Esophagus squamous epithelium (tissue), 5 donors: ENCODE measurements at places on chromosomes 2 and 18.

DNA sequence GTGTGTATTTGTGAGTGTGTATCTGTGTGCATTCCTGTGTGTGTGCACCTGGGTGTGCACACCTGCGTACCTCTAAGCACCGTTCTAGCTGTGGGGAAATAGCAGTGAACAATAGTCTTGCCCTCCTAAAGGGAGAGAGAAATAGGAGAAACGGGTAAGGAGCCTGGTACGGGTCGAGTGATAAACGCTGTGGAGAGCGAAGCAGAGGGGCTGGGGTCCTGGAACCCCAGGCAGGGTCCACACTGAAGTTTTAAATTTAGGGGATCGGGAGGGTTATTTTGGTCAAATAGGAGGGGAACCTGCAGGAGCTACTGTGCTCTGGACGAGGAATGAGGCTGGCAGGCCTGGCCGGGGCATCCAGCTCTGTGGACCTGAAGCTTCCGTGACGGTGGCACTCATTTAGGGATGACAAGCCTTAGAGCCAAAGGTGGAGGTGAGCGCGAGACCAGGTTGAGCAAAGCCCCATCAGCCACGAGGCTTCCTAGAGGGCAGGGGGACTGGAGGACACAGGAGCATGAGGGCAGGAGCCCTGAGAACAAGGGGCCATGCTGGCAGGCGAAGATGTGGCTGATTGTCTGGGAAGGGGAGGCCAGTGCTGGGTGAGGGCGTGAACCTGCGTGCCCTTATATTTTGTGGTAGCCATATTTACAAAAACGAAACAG lies 188.0 kb downstream of the RTP5 start:
- no peak for DNase-seq

GRCh38 chr2:26843041-26843440 lies 4.9 kb upstream of the DPYSL5 start:
- no peak for DNase-seq

GRCh38 chr2:236673823-236674185 lies 104.2 kb downstream of the ACKR3 start:
- no peak for DNase-seq

DNA sequence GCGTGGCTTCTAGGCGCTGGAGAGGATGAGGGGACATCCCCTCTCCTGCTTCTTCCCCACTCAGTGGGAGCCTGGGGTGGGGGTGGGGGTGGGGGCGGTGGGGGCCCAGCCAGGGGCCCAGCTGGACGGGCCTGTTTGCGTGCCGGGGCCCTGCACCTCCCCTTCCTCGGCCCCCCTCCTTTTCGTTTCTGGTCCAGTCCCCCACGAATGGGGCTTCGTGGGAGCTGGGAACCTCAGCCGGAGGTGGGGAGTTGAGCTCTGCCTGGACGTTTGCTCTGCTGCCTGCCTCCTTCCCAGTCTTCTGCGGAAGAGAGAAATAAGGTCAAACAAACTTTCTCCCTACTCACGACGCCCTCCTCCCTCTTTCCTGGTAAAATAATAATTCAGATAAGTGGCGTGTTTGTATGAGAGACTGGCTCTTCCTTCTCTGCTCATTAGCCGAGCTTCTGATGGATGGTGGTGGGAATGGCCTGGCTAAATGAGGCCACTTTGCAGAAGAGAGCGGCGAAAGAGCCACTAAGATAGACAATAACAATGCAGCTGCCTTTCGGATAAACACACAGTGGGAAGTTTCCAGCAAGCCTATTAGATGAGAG lies 782 bp downstream of the MTA3 start:
- no peak for DNase-seq

DNA sequence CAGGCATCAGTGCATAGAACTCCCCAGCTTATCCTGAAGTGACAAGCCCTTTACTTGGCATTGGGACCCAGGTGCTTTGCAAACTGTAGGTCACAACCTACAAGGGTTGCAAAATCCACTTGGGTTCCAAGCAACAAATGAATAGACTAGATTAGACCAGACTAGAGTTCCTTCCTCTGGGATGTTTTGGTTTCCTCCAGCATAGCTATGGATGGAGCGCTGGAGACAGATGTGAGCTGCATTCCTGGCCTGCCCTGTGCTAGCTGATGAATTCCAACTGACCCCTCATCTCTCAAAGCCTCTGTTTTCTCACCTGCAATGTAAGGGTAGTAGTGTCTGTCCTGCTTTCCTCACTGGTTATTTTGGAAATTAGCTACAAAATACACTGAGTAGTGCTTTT lies 86.2 kb downstream of the NPAS2 start:
- DNase-seq, result no peak

DNA sequence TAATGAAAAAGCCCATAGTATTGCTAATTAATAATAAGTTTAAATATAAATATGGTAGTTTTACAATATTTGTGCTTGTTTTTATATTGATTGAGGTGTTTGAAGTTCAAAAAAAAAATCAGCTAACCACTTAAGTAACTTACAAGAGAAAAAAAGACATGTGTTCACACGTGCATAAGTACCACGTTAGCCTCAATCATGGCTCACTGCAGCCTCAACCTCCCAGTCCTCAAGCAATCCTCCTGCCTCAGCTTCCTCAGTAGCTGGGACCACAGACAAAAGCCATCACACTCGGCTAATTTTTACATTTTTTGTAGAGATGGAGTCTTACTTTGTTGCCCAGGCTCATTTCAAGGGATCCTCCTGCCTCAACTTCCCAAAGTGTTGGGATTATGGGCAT lies 19.4 kb downstream of the MGAT4A start:
- DNase-seq, result no peak

DNA sequence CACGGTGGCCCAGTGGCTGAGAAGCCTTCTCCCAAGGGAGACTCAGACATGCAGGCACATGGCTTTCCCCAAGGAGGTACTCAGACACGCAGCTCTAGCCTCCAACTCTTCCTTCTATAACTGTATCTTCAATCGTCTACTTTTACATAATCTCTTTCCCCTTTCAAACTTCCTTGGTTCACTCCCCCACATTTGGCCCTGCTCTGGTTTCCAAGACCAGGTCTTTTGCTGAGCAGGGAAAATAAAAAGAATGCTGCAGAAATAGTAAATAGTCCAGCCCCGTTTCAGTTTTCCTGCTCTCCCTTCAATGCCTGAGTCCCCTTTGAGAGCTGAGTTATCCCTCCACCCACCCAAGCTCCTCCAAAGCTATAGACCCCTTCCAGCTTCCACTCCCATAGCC lies 635.0 kb downstream of the ARHGAP15 start:
- no peak for DNase-seq

GRCh38 chr18:32753656-32754260 lies 19.1 kb downstream of the KLHL14 start:
- DNase-seq, result no peak
